Activated T-cell treated with anti-CD3 and anti-CD28 coated beads, Interleukin-2, amount 50 U/mL, for 48 hours (primary cell): ENCODE measurements at places on chromosomes 3 and 15.

DNA sequence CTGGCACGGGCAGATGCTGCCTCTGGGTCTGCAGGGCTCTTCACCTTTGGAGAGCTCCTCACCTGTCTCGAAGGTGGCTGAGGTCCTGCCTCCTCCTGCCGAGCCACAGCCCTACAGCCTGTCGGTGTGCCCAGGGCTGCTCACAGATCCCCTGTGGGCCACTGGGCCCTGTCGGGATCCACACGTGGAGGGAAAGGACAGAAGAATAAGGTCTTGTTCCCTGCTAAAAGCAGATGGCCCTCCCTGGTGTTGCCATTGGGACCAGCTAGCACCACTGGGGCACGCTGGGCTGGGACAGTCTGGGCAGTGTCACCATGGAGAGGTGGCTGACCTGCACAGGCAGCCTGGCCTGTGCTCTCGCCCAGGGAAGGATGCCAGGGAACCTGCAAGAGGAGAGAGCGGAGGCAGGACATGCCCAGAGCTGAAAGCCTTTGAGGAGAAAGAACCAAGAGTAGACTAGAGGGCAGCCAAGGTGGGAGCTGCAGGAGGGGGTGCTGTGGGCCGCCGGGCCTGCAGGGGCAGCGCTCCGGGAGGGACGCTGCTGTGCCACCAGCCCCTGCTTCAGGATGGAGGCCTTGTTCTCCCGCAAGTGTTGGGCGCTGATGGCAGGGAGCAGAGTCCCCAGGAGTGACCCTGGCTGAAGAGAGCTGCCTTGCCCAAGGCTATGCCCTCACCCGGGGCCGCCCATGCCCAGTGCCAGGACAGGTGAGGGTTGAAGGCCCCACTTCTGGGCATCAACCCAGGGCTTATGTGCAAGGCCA is 210.2 kb downstream of the XXYLT1 start:
- DNase-seq, result no peak

DNA sequence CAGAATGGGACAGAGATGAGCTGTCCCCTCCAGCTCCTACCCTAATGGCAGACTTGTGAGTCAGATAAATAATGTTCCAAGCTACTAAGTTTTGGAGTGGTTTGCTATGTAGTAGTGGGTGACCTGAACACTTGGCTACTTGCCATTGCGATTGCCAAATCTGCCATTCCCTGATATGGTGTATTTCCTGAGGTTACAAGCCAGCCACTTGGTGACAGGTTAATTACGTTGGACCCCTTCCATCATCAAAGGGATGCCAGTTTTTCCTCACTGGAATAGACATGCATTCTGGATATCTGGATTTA is 33.6 kb downstream of the MORF4L1 start:
- no peak for DNase-seq

- no peak for DNase-seq
These were observed 30.5 kb downstream of the RFTN1 start for GRCh38 chr3:16482770-16483531.

- no peak for DNase-seq
These were observed 614 bp upstream of the MINDY2 start for GRCh38 chr15:58770519-58770856.

GRCh38 chr15:32981536-32981935 is 213.0 kb downstream of the FMN1 start:
- DNase-seq, result no peak

DNA sequence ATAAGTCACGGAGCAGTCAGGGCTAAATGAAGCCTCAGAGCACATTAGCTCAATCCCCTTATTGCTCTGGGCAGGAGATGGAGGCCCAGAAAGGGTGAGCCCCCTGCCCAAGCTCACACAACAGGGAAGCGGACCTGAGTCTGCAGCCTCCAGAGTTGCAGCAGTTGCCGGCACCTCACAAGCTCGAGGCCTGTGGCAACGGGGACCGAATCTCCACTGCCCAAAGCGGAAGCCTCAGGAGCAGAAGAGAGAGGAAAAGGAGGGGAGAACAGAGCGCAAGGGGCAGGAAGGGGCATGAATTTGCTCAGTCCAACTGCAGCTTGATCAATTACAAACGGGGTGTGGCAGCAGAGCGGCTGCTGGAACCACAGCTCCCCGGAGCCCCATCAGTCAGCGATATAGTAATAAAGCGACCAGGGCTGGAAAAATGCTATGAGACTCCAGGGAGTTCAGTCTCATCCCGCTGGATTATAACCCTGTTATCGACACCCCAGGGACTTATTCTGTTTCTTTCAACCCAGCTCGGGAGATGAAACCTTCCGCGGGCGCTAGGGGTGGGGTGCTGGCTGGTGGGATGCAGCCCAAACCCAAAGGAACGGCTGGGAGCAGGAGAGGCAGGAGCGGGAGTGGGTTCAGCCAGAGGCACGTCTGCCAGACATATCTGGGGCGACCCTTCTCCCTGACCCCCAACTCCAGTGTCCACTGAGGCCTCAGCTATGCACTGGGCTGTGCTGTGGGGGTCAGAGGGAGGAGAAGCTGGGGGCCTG is 219.7 kb upstream of the LINGO1 start:
- DNase-seq, result no peak

DNA sequence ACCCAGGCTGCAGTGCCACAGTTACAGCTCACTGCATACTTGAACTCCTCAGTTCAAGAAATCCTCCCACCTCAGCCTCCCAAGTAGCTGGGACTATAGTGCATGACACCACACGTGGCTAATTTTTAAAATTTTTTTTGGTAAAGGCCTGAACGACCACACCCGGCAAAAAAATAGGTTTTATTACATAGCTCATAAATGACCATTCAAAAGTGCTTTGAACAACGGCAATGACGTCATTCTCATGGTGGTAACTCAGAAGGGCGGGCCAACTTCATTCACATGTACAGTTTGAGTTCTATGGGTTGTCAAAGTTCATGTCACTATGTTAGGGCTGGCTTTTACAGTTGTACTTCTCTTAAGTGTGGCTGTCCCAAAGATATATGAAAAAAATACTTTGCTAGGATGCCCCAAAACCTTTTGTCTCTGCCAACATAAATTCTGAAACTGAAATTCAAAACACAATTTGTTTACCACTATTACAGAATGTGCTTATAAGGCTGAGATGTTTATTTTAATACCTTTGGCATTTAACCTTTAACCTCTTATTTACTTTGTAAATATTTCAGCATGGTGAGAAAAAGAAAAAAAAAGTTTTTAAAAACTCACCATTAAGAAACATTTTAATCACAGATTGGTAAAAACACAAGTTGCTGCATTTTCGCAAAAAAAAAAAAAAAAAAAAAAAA is 6.2 kb downstream of the MYO1E start:
- DNase-seq, result no peak

DNA sequence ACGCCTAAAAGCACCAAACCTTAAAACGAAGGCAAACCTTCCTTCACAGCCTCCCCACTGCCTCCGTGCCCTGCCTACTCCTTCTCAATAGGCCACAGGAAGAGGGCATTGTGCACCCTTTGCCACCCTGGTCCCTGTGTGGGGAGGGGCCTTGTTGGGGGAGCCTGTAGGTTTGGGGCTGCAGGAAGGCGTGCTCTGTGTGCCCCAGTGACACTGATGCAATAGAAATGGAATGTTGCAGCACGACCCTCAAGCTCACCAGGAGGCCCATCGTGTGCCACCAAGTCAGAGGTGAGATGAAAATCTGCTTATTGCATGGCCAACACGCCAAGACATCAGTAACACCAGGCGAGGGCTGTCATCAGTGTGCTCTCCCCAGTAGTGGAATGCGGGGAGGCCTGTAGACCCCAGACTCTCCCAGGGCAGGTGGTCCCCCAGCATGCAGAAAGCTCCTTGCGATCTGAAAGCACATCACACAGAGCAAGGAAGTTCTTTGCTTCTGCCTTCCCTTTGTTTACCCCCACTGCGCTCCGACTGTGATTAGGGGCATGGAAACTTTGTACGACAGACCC is 86.2 kb downstream of the ASB7 start:
- DNase-seq, result no peak

DNA sequence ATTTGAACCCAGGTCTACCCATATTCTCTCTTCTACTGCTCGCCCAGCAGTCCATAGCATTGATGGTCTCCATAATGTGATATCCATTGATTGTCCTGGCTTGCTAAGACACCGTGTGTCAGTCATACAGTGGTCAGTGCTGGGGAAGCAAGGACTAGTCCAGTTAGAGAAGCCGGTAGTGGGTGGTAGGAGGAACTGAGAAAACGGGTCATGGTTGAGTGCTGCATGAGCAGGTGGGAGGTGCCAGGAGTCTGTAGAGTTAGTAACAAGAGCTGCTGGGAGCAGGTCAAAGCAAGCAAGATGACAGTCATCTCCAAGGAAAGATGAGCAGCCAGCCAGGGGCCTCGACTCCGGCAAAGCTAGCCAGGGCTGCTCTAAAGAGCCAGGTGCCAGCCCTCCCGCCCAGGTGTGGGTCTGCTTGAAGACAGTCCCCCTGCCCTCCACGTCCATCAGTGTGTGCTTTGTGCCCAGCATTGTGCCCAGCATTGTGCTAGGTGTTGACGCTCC is 29.5 kb upstream of the USP3 start:
- no peak for DNase-seq

DNA sequence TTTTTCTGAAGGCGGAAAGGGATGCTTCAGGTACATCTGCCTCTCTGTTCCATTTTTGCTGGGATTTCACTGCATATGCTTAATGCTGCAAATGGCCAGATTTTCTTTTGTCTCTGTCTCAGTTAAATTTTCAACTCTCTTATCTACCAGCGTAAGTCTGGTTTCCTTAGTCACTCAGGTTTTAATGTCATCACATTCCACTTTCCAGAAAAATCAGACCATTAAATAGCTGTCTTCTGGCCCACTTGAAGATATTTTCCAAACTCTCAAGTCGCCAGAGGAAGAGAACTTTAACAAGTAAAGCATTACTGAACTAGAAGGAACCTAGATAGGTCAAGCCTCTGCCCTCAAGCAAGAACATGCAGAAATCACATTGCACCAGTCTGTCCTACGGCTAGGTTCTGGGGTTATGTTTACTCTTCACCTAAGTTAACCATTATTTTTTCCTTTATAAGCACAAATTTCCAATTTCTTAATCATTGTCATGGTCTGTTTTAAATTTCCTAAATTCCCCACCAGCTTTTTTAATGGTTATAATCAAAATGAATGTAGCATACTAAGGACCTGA is 26.5 kb downstream of the AVEN start:
- no peak for DNase-seq

- no peak for DNase-seq
These were observed 445.7 kb upstream of the CDIN1 start for GRCh38 chr15:36133742-36134141.

GRCh38 chr3:67578416-67578815 is 76.0 kb downstream of the SUCLG2 start:
- DNase-seq, result no peak

DNA sequence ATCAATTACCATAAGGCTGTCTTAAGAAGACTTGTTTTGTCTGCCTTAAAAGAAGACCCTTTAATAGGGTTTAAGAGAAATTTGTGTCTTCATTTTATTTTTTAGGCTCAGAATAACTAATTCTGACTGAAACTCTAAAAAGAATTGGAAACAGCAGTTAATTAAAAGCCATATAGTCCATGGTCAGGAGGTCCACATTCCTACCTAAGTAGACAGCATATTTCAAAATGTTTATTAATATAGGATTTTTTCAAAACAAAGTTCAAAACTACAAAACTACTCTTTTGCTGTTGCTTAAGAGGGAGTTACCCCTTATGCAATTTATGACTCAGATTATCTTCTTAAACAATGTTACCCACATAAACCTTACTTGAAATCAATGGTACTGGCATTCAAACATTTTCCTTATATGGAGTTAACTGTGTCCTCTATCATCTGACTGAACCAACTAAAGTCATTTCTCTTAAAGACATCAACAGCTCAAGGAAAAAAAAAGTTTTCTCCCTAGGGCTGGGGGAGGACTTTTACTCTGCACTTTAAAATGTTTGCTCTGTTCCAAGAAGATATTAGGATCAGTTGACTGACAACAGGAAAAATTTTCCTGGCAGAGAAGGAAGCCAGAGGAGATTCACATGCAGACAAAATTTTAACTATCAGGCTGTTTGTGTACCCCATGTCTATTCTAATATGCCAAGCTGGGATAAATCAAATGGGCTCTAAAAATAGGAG is 56.8 kb upstream of the NANOGP8 start:
- no peak for DNase-seq

DNA sequence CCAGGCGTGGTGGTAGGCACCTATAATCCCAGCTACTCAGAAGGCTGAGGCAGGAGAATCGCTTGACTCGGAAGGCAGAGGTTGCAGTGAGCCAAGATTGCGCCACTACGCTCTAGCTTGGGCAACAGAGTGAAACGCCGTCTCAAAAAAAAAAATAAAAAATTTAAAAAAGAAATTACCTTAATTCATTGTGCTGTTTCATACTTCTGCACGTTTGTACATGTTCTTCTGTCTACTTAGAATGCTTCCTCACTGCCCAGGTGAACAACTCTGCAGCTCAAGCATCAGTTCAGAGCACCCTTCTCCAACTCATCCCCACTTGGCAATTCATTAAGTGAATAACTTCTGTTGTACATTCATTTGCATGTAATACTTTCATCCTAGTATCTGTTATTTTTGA is 14.0 kb downstream of the CAPN7 start:
- DNase-seq, result no peak

- DNase-seq, result no peak
These were observed 35.5 kb upstream of the CCR2 start for GRCh38 chr3:46318207-46318927.

- no peak for DNase-seq
These were observed 35.2 kb upstream of the LAMP3 start for GRCh38 chr3:183197734-183198133.

DNA sequence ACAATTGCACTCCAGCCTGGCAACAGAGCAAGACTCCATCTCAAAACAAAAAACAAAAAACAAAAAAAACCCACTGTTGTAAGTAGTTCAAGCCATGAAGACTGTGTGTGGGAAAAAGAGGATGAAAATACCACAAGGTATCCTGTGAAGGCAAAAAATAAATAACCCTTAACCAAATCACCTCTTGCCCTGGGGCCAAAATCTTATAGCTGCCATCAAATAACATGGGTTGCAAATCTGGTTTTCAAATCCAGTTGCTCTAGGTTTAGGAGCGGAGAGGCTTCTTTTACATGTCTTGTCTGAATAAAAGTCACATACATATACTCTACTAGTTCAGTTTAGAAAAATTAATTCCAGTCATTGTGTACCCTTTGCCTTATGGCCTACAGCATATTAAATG is 87.0 kb upstream of the STT3B start:
- DNase-seq, result no peak
